NT2/D1 (cell line): ENCODE measurements at places on chromosomes 3 and 15.

- peak; percentile 9 for DNase-seq
These were observed 130.3 kb downstream of the GHSR start for GRCh38 chr3:172317984-172318383.

DNA sequence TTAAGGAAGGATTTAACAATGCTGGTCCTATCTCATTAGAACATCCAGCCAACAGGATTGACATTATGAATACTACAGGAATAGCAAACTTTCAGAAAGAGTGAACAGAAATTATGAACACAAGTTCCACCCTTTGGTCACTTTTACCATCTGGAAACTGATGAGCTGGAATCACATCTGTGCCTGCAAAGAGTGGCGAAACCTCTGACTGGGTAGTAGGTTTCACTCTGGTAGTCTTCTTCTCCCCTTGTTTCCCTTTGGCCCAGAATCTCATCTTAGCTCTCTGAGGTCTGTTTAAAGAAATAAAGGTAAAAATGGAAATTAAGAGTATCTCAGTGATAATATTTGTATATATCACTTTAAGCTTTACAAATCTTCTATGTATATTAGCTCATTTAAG is 73.1 kb downstream of the NR2E3 start:
- no peak for DNase-seq

DNA sequence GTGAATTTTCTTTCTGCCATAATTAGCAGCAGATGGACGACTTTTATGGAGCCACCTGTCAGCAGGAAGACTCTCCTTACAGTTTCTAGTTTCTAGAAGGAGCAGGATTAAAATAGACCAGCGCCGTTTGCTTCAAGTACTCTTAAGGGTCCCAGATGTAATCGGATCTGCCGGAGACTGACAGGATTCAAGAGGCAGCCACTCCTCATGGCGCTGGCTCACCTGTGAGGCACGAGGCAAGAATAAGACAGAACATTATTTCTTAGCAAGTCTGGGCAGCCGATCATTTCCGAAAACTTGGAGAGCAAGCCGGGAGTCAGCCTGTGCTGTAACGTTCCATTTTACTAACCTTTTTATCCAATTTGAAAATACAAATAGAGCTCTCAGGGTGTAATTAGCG is 410.4 kb upstream of the RORA start:
- DNase-seq: no peak

DNA sequence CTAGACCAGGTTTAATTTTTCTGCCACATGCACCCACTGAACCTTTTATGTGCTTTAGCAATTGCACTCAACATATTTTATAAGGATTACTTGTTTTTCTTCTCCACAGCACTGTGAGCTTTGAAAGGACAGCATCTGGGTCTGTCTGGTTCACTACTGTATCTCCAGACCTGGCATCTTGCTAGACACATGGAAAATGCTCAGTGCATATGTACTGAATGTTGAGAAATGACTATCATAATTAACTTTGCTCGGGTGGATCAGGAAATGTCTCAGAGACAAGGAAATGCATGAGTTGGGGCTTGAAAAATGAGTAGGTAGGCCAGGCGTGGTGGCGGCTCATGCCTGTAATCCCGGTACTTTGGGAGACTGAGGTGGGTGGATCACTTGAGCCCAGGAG is 40.2 kb downstream of the DOCK3 start:
- no peak for DNase-seq

- peak; percentile 86 for DNase-seq
These were observed 21.8 kb upstream of the LIMD1 start for GRCh38 chr3:45572755-45573154.

GRCh38 chr15:33941279-33942063 is 26.8 kb upstream of the CHRM5 start:
- no peak for DNase-seq

DNA sequence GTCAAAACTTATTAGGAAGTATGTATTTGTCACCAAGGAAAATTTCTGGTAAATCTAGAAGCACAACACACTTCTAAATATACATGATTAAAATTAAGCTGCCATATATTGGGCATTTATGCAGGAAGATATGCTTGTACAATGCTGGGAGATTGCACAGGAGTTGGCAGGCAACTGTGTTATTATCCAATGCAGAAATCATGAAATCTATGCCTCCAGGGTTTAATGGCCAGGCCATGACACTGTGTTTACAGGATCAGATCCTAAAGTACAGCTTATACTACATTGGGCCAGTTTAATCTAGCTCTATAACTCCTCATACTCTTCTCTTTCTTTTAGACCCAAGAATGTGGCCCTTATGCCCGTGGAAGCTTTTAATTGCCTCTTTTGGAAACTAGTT is 391.4 kb upstream of the DPH6 start:
- DNase-seq: no peak

GRCh38 chr15:62795171-62795570 is 247.4 kb upstream of the TPM1 start:
- DNase-seq: no peak

DNA sequence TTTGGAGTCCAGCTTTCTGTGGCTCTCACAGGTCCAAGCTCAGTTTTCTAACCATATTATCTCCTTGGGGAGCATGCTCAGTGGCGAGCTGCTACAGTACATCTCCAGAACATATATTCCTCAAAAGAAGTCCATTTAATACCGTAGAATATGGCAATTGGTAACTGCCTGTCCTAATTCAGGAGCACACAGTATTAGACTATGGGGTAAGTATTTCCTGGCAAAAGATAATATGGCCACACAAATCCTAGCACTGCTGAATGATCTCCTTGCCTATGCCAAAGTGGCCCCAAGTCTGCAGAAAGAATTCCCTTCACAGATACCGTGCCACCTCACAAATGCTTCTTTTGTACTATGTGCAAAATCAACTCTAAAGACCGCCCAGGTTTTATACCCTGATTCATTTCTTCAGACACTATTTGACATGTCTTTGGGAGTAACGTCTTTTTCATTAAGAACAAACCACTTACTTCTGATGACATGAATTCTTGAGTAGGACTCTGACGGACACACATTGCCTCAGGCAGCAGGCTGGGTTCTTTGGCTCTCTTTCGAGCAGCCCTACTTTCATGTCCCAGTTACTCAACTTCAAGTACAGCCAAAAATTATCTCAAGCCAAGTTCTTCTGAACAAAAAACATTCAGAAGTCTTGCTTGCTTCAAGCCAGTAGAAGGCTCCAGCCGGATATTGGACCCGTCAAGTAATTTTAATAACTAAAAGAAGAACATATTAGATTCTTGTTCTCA is 368.3 kb upstream of the DCBLD2 start:
- DNase-seq: no peak

- no peak for DNase-seq
These were observed 39.8 kb upstream of the CRTC3 start for GRCh38 chr15:90489944-90490343.

DNA sequence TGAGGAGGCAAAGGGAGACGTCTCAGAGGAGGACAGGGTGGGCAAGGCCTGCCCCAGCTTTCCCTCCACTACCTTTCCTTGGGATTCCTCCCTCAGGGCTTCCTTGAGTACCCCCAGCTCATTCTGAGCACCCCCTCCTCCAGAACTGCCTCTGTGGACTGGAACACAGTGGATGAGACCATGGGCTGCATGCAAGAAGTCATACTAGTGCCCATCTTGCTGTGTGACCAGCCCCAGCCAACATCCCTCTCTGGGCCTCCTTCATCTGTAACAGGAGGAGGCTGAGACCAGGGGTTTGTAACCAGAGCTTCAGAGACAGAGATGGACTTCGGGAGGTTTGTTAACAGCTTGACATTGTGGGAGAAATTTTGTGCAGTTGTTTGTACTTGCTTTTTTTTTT is 25.6 kb downstream of the FEM1B start:
- no peak for DNase-seq

- no peak for DNase-seq
These were observed 12.9 kb downstream of the DLG1 start for GRCh38 chr3:197285557-197285956.

DNA sequence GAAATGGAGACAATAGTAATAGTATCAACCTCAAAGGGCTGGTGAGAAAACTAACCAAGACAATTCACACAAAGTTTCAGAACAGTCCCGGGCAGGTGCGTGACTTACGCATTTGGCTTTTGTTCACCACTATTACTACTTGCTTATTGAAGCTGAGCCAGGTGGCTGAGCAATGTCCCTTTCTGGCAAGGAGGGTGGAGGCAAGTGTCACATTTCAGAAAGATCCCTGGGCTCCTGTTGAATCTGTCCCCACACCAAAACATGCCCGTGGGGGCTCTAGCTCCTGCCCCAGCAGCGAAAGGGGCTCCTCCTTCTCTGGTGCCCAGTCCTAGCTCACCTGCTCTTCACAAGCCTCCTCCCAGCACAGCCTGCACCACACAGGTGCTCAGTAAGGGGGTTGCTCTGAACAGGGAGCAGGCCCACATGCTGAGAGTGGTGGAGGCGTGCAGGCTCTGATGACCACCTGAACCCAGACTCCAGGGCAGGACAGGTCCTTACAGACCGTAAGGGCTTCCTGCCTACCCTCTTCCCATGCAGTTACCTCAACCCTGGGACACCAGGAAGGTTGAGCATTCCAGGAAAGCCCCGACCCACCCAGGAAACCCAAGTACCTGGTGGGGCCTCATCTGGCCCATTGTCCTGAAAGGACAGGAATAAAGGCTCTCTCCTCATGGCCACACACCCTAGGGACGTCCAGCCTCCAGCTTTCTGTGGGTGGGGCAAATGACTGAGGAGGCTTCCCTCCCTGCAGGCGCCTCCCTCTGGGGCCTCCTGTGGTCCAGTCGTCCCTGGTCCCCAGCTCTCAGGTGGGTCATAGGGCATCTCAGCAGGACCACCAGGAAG is 32.6 kb downstream of the SEMA7A start:
- DNase-seq: no peak

DNA sequence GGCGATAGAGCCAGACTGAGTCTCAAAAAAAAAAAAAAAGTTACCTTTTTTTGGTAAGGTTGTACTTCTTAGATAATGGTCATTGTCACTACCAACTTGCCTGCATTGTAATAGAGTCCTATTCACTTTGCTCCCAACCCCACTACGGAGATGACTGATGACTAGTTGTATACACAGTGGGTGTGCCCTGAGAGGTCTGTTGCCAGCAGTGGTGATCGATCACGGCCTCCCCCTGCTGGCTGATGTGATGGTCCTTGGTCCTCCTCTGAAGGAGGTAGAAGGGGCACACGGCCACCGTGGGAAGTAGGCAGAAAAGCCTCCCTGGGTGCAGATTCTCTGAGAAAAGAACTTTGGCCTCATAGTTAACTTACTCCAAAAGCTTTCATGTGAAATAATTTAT is 10.7 kb downstream of the GCNT3 start:
- peak; percentile 40 for DNase-seq

DNA sequence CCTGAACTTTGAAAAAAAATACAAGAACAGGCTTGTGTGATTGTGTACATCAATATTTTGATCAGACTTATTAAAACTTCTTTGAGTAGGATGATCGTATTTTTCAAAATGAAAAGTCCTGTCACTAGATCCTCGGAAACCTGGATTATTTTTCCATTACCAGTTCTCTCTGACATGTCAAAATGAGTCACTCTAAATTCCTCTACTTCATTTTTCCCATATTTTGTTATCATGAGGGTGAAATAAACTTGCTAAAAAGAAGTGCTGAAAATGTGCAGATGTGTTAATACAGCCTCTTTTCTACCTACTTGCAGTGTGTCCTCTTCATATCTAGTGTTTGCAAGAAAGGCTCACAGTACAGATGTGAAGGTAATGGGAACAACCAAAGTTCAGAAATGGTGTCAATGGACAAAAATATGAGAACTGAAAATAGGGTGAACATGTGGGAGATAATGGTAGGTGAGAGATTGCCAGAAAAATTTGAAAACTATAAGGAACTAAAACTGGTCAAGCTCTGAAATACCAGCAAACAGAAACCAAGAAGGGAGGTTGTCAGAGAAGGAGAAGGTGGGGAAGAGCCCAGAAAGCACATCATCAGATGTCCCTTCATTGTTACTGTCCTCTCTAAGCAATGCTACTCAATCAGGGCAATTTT is 108.2 kb downstream of the EOMES start:
- DNase-seq: no peak

DNA sequence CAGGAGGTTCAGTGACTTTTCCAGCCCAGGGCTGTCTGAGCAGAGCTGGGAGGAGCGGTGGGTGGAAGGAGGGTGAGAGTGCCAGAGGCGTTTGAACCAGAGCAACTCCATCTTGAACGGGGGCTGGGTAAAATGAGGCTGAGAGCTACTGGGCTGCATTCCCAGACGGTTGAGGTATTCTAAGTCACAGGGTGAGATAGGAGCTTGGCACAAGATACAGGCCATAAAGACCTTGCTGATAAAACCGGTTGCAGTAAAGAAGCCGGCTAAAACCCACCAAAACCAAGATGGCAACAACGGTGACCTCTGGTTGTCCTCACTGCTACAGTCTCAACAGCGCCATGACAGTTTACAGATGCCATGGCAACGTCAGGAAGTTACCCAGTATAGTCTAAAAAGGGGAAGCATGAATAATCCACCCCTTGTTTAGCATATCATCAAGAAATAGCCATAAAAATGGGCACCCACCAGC is 60.2 kb downstream of the ABTB1 start:
- DNase-seq: no peak

DNA sequence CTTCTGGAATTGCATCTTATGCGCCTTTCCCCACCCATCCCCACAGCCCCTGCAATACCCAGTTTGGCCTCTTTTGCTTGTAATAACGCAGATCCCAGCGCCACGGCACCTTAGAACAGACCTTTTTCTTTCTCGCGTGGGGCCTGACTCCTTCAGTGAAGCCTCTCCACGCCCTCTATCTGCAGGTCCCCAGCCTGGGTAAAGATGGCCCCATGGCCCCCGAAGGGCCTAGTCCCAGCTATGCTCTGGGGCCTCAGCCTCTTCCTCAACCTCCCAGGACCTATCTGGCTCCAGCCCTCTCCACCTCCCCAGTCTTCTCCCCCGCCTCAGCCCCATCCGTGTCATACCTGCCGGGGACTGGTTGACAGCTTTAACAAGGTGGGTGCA is 594 bp downstream of the CRELD1 start:
- no peak for DNase-seq

DNA sequence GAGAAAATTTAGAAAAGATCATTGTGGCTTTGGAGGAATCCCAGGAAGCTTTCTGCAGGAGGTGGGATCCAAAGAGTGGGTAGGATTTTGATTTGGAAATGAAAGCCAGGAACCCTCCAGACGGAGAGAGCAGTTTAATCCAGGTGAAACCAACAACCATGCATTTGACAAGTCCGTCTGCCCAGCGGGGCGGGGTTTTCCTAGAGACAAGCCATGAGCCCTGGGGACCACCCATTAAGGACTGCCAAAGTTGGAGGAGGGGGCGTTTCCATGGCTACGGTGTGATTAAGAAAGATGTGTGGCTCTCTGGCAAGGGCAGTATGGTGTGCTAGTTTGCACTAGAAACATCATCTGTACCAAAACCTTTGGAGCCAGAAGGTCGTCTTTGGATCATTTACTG is 53.4 kb downstream of the SRGAP3 start:
- peak; percentile 50 for DNase-seq

GRCh38 chr15:79513417-79513816 is 81.3 kb downstream of the MINAR1 start:
- no peak for DNase-seq

GRCh38 chr15:80431635-80432344 is 27.6 kb downstream of the ARNT2 start:
- no peak for DNase-seq

GRCh38 chr3:178059836-178060235 is 476.4 kb upstream of the KCNMB2 start:
- no peak for DNase-seq
